ENCODE measurements at places on chromosomes 5 and 9.

DNA sequence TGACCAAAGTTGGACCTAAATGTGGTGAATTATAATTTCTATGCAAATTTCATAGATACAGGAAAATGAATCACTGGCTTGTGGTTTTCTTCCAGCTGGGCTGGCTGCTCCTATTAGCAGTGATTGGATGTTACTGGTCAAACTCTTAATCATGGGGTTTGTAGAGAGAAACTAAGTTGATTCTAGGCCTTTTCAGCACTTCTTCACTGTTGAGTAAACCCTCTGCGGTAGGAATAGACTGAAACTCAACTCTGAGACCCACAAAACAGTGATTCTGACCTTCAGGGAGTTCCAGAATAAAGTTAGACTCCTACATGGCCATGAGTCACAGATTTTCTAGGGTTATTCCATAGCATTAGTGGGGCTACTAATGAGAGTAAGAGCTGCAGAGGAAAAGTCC is 47.9 kb upstream of the FKTN start:
- no peak for DNase-seq

DNA sequence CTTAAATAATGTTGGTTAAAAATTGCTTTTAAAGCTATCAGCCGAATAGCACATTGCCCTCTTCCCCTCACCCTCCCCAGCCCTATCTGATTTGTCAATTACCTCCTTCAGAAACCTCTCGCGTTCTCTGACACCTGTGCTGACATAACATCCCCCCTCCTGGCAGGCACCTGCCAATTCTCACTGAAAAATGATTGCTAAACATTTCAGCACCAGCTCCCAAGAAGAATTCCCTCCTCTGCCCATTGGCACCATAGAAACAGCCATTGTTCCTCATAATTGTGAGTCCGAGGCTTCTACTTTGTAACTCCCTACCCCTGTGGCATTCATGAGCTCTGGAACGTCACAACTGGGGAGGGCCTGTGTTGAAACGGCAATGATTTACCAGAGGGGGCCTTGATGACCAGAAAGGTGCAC is 20.2 kb downstream of the CDH6 start:
- DNase-seq, result no peak

DNA sequence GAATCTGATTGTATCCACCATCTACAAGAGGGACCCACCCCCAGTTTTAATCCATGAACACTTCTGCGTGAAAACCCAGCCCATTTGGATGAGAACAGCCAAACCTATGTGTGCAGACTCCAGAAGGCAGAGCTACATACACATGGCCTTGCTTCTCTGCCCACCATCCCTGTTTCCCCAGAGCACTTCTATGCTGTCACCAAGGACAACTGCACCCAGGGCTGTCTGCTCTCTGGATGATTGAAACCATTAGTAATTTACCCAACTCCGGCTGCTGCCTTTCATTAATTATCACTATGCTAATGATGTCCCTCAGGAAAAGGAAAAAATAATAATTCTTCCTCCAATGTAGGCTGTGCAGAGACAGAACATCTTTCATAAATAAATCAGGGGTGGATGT is 8.9 kb downstream of the CARTPT start:
- DNase-seq, result no peak

DNA sequence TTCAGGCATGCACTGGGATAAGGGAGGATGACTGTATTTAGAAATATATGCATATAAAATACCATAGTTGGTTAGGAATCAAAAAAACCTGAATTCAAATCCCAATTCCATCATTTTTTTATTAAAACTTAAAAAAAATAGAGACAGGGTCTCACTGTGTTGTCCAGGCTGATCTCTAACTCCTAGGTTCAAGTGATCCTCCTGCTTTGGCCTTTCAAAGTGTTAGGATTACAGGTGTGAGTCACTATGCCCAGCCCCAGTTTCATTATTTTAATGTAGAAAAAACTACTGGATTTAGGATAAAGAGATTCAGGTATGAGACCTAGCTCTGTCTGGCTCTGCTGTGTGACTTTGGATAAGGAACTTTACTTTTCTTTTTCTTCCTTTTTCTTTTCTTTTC is 3.3 kb upstream of the LARP1 start:
- no peak for DNase-seq

DNA sequence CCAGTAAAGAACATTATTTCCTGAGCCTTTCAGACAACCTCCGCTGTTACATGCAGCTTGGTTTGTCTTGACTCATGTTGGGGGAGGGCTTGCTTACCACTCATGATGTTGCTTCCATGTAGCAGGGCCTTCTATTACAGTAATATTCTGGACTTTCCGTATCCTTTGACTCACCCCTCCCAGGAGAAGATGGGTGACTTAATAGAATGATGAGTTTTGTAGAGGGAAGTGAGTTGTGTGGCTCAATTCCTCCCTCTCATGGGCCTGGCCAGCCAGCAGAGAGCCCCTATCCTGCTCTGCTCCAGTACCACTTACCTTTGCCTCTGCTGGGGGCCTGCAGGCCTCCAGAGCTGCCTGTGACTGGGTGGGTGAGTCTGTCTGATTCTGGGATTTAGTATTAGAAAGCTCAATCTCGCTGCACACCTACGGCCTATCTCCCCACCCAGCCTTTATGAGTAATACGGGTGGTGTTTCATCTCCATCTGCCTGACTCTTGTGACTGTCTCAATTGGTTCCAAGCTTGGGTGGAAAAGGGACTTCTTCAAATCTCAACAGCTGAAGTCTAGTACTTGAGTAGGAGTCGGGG is 52.6 kb upstream of the KLF9 start:
- DNase-seq, result no peak

DNA sequence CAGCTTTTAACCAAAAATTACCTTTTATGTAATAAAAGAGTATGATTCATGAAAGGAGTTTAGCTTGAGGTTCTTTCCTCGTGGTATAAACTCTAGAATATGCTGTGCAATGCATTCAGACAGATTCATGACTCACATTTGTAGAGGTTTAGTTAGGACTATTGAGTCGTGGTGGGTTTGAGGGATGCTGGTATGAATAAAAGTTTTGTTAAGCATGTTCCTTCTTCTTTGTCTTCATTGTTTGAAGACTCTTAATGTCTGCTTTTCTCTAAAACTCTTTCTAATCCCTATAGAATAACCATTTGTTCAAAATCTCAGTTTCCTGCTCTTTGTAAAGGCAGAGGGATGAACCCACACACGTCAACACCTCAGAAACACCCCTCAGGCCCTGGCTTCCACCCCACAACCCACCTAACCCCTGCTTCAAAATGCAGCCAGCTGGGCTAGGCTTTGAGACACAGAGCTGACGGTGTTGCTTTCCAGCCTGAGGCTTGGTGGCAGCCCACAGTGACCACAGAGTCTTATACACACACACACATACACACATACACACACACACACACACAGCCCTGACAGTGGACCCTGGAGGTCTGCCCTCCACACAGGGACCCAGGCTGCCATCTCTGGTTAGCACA is 69.0 kb upstream of the IRX1 start:
- no peak for DNase-seq

- no peak for DNase-seq
These were observed 200.0 kb downstream of the NR2F1-AS1 start for GRCh38 chr5:93381057-93381456.

Data from stimulated activated CD8-positive, alpha-beta memory T cell treated with anti-CD3 and anti-CD28 coated beads, Interleukin-7, amount 100 ng/mL, for 1 hour (primary cell).